Skeletal muscle cell (primary cell): ENCODE measurements at places on chromosomes 6 and 20.

- DNase-seq, result peak; percentile 79
Observed at GRCh38 chr6:28252009-28252975, at the start of gene ZKSCAN4. TSS of gene ZKSCAN4 (minus strand) at chr6:28252269. CDS start at chr6:28251980, 289 bp downstream.

DNA sequence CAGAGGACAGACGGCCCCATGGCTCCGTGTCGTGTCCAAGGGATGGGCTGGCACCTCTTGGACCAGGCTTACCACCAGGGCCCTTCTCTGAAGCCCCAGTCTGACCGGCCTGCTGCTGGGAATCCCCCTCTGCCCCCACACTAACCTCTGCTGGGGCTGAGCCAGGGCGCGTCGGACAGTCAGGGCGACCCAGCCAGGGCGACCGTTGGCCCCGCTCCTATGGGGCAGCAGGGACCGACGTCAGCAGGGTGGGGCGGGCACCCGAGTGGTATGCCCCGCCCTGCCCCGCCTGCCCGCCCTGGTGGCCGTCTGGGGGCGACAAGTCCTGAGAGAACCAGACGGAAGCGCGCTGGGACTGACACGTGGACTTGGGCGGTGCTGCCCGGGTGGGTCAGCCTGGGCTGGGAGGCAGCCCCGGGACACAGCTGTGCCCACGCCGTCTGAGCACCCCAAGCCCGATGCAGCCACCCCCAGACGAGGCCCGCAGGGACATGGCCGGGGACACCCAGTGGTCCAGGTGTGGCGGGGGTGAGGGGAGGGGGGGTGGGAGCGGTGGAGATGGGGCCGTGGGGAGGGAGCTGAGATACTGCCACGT, at the start of gene SLC17A9:
TSS of gene SLC17A9 (plus strand) at position 337 of the 595 bp plus-strand sequence. CDS start at position 459, 122 bp downstream.
- DNase-seq, result no peak

DNA sequence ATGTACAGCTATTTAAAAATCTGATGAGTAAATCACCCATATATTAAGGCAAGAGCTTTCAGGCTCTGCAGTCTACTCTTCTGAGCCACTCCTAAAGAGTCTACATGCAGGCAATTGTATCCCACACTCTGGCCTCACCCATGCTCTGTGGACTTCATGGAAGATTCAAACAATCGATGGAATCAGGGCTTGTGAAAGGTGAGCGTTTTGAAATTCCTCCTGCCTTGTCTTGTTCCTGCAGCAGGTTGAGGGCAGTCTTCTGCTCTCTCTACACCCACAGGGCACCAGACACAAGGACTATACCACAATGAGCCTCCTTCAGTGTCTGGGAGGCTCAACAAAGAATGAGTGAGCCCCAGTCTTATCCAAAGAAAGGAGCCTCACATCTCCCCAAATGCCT, 51.1 kb downstream of the TBC1D7 start:
- DNase-seq, result no peak

DNA sequence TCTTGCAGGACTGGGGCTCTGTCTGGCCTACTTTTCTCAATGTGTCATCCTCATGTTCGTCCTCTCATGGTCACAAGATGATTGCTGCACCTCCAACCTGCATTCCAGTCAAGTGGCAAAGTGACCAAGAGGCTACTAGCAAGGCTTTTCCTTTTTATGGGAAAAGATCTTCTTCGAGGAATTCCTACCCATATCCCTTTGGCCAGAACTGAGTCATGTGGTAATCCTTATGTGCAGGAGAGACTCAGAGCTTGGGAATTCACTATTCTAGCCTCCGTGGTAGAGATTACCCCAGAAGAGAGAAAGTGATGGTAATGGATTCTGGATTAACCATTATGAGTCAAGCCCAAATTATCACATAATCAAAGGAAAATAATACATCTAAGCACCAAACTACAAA, 162.7 kb downstream of the KCNQ5 start:
- no peak for DNase-seq

DNA sequence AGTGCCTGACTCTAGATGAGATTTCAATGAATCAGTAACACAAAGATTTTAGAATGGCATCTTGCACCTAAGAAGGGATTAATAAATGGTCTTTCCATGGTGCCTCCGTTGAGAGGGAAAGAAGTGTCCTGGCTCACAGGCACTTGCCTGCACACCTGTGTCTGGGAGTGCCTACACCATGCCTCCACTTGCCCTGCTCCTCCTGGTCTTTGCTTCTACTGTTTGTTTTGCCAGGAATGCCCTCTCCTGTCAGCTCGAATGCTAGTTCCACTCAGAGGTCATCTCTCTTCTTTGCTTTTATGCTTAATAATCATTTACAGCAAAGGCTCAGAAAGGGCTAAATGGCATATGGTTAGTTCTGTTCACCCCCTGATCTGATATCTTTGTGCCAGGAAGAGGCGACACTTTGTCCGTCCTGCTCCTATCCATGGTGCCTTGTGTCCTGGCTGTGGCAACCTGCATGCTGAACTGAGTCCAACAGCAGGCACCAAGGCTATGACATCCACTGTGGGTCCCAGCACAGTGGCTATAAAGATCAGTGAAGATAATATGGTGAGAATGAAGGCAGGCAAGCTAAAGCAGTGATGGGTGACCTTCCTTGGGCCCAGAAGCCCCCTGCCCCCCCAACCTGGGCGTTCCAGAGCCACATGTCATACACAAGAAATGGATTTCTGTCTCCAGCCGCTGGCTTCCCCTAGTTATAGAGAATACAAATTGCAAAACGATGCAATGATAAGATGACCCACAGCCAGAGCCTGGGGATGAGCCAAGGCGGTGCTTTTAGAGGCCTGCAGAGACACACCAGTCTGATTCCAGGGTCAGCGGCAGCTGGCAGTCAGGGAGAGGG, 1.4 kb downstream of the C6orf132 start:
- no peak for DNase-seq

- no peak for DNase-seq
Observed at GRCh38 chr6:15887491-15888461, 224.9 kb upstream of the DTNBP1 start.

DNA sequence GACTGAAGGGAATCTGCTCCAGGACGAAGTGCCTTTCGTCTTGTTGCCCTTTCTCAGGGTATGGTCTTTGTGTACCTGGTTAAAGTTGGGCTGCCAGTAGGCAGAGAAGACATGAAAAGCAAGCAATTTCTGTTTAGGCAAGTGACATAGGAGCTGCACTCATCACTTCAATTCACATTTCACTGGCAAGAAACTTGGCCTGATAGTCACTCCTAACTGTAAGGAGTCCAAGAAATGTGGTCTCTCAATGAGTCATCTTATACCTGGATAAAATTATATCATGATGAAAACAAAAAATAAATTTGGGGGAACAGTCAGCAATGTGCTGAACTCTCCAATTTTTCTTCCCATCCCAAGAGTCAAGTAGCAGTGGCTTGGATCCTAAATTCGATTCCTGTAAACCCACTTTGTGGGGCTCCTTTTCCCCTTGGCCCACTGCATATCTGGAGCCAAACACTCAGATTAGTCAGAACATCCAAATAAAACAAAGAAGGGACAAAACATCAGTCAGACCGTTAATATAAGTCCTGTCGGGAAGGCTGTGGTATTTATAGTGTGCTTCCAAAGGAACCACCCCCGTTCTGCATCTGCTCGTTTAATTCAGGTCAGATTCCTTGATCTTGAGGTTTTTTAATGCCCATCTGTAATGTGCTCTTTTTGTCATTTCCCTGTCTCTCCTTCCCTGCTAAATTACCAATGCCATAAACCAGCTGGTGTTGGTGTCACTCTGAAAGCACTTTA, 5.0 kb upstream of the GABRR1 start:
- peak; percentile 56 for DNase-seq

DNA sequence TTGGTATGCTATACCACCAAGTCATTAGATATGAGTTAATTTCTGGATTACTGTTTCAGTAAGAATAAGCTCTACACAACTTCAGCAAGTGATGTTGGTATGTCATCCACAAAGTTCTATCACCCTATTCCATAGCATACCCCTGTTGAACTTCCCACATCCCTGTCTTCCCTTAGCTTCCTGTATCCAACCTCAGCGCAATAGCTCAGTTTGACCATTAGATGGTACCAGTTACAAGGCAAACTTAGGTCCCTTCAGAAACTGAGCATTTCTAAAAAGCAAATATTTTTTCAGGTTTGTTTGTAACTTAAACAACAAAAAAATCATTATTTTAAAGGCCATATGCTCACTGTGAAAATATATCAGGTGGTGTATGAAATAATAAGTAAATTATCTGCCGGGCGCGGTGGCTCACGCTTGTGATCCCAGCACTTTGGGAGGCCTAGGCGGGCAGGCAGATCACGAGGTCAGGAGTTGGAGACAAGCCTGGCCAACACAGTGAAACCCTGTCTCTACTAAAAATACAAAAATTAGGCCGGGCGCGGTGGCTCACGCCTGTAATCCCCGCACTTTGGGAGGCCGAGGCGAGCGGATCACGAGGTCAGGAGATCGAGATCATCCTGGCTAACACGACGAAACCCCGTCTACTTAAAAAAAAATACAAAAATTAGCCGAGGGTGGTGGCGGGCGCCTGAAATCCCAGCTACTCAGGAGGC, 8.8 kb upstream of the MOG start:
- DNase-seq, result peak; percentile 3

DNA sequence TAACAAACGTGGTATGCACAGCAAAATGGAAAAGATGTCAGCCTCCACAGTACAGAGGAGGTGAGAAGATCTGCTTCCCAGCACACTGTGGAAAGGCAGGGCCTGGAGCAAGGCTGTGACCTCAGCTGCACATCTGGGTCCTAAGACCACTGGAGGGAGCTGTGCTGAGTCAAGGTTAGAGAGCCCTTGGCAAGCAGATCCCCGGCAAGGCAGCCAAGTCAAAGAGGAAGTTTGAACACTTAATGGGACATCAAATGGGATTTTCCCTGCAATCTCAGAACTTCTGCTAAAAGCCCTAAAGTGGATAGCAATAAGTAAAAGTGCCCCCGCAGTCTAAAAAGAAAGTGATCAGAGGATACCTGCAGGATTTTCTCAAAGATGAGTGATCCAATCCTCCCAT, 39.5 kb downstream of the UNC5CL start:
- no peak for DNase-seq

- DNase-seq, result no peak
Observed at GRCh38 chr20:62820962-62821725, 4.3 kb downstream of the COL9A3 start.

- no peak for DNase-seq
Observed at GRCh38 chr6:105872249-105872648, 213.9 kb upstream of the PRDM1 start.

DNA sequence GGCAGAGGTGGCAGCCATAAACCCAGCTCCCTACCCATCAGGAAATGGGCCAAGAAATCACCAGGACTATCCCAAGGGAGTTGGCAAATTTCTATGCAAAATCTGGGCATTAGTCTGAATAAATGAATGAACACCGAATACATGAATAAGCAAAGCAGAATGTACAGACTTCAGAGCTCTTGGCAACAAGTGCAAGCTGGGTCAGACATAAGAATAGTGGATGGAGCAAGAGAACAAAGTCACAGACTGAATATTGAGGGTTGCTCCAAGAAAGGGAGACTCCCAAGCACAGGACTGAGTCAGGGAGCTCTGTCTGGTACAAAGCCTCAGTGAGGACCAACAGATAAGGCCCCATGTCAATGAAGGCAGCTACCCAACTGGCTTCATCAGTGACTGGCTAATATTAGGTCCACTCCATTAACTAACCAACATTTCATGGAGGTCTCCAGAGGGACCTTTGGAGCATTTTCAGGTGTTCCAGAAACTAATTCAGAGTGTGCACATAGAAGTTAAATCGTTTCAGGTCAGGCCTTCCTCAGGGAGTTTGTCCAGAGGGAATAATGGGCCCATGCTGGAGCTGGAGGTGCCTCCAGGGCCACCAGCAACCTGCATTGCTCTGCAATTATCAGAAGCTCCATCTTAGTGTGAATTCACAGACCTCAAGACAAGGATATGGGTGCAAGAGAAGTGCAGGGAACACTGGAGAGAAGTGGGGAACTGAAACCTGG, 191.5 kb upstream of the RALGAPA2 start:
- DNase-seq, result no peak

DNA sequence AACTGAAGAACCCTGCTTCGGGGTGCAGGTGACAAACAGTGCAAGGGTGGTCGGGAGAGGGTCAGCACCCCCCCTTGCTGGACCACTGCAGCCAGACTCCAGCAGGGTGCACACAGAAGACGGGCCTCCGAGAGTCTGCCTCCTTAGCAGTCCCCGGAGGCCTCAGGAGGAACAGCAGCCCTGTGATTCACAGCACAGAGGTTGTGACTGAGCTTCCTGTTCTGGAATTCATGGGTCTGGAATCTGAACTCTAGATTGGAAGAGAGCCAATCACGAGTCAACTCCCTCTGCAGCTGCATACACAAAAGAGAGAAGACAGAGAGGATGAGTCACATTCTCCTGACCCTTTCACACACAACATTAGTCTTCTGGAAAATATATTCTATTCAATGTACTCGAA, 249.0 kb upstream of the OPRM1 start:
- DNase-seq, result peak; percentile 83

GRCh38 chr6:147080225-147080624, 124.0 kb upstream of the STXBP5 start:
- DNase-seq, result no peak
